Hepatocyte (in vitro differentiated cells): ENCODE measurements at places on chromosomes 11 and 22. TPM values are rescaled to one million over a fixed set of nuclear protein-coding genes. Genes with fewer than 3 reads are reported as not detected.

DNA sequence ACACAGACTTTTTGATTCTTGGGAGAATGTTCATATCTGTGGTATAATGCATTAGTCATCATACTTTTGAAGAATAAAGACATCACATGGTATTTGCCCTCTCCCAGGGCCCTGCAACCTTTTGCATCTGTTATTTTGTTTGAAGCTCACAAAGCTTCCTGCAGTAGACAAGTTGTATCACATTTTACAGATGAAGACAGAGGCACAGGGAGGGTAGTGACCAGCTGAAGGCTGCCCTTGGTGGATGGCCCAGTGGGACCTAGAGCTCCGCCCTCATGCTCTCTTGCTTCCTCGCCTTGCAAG lies 66.4 kb downstream of the UBASH3B start:
- no peak overlapping the region for H3K27ac ChIP-seq
- no peak overlapping the region for H3K4me3 ChIP-seq
- H3K27me3 ChIP-seq = no peaks in the 10 kb centered on the region
- no peaks in the 10 kb centered on the region for H3K4me1 ChIP-seq
- DNase-seq = no peak
- H3K36me3 ChIP-seq = no peaks in the 10 kb centered on the region

SCN3B gene
- 1.6 and 1.8 TPM in 2 replicates for total RNA-seq

DNA sequence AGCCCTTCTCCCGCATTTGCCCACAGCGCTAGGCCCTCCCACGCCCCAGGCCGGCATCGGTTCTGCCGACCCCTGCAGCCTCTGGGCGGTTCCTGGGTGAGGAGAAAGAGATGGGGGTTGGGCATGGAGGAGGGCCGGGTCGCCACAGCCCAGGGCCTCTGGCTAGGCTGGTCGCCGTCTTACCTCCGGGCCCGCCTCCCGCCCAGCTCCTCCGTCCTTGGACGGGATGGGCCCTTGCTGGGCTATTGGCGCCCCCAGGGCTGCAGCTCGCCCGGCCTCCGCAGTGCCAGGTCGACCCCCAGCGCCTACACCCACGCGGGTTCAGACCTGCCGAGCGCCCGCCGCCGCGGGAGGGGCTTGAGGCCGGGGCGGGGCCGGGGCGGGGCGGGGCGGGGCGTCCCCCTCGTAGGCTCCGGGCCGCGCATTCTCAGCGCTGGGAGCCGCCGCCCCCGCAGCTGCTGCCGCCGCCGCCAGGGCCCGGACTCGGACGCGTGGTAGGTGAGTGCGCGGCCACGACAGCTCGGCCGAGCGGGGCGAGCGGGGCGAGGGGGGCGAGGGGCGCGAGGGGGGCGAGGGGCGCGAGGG lies at the start of gene CD151:
CD151 (plus strand) TSS at position 424 of the 585 bp plus-strand sequence. CDS start 3,118 bp downstream, outside the sequence.
- peak within 1 kb of the TSS; percentile 44 for H3K4me3 ChIP-seq
- H3K27me3 ChIP-seq = peaks cover 10% of the 10 kb centered on the region
- H3K36me3 ChIP-seq = no peaks in the 10 kb centered on the region
- DNase-seq = peak; percentile 89

OR4D5 gene
- total RNA-seq = 0.32 and 0.77 TPM in 2 replicates

GRCh38 chr11:120306519-120307242 lies 18.4 kb upstream of the TLCD5 start:
- no peaks in the 10 kb centered on the region for H3K27me3 ChIP-seq
- no peak overlapping the region for H3K27ac ChIP-seq
- peak; percentile 81 for DNase-seq

- no peaks in the 10 kb centered on the region for H3K4me1 ChIP-seq
- no peak for DNase-seq
- H3K27me3 ChIP-seq = no peaks in the 10 kb centered on the region
- no peak overlapping the region for H3K27ac ChIP-seq
Measured at GRCh38 chr11:108543316-108543964, 45.3 kb upstream of the POGLUT3 start.

GRCh38 chr22:23149743-23150238 lies 4.5 kb downstream of the RAB36 start:
- no peaks in the 10 kb centered on the region for H3K27me3 ChIP-seq
- peaks cover 14% of the 10 kb centered on the region for H3K4me1 ChIP-seq
- no peak overlapping the region for H3K27ac ChIP-seq
- no peak overlapping the region for H3K4me3 ChIP-seq
- no peak for DNase-seq

DNA sequence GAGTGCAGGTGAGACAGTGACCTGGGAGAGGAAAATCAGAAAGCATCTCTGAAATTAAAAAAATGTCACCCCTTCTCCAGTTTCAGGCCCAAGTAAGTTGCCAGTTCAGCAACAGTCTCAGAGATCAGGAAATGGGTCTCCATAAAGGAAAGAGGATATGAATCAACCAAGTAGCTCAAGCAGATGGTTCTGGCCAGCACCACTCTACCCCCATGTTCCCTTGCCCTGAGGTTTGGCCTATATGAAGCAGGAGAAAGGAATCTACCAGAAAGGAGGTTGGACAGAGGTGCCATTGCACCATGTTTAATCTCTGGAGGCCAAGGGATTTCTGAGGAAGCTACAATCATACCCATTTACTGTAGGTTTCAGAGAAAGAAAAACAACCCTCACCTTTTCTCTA lies 7.7 kb downstream of the FZD4 start:
- H3K27ac ChIP-seq = no peak overlapping the region
- no peaks in the 10 kb centered on the region for H3K36me3 ChIP-seq
- H3K4me3 ChIP-seq = no peak overlapping the region
- DNase-seq = no peak
- peaks cover 35% of the 10 kb centered on the region for H3K4me1 ChIP-seq

- no peaks in the 10 kb centered on the region for H3K36me3 ChIP-seq
- no peak overlapping the region for H3K4me3 ChIP-seq
- peaks cover 22% of the 10 kb centered on the region for H3K4me1 ChIP-seq
- no peak overlapping the region for H3K27ac ChIP-seq
Measured at GRCh38 chr22:37487571-37487970, 1.4 kb upstream of the MFNG start.

FGF4 gene
- not detected in 2 replicates for total RNA-seq

HIC2 gene
- total RNA-seq = 16.9 and 21.2 TPM in 2 replicates

GPR83 gene
- 0.08 TPM in 1 of 2 replicates, not detected in the other for total RNA-seq

DNA sequence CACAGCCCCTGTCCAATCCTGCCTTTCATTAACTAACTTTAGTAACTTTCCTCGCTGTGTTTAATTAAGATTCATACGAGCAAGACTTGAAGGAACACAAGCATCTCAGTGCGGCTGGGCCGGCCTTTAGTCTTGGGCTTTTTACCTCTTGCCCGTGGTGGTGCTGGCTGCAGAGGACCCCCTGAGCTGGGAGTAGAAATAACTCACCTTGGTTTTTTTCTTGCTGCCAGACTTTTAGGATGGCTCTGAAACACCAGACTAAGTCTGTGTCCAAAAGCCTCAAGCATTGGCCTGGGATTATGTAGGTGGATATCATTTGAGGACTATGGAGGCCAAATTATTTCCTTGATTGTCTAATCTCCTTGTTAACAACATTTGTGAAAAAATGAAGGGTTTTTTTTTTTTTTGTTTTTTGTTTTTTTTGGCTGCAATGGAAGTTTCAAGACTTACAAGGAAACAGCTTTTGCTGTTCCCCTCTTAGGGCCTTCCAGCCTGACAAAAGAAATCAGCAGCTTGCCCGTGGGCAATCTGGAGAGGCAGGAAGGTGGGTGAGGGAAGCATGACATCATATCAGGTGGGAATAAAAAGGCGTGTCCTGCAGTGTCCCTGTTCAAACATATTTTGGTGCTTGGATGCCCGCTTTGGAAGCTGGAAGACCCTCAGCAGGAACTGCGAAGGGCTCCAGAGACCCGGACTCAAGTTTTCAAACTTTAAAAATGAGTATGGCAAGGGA lies 44.0 kb downstream of the SMIM38 start:
- H3K27me3 ChIP-seq = no peaks in the 10 kb centered on the region
- no peaks in the 10 kb centered on the region for H3K36me3 ChIP-seq
- H3K4me3 ChIP-seq = no peak overlapping the region
- H3K27ac ChIP-seq = no peak overlapping the region
- peaks cover 5% of the 10 kb centered on the region for H3K4me1 ChIP-seq
- DNase-seq = no peak

DNA sequence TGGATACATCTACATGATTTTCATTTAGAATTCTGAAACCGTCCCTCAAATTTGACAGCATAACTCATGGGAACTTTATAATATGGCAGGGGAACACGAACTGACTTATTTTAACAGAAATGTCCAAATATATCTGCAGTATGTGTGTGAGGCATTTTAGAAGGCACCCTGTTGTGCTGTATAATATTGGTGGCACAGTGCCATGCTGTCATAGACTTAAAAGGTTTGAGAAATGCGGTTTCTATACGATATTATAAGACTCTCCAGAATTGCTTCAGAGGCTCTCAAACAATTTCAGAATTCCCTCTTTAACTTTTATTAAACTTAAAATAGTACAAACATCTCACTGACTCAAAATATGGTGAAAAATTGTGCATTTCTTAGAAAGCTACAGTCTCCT lies 181.6 kb downstream of the MSANTD4 start:
- no peak overlapping the region for H3K4me3 ChIP-seq
- no peaks in the 10 kb centered on the region for H3K36me3 ChIP-seq
- no peaks in the 10 kb centered on the region for H3K4me1 ChIP-seq
- DNase-seq = no peak
- H3K27me3 ChIP-seq = peaks cover 2% of the 10 kb centered on the region

GRCh38 chr22:46159777-46160176 lies 9.5 kb downstream of the PPARA start:
- H3K4me1 ChIP-seq = peaks cover 13% of the 10 kb centered on the region
- DNase-seq = no peak
- H3K4me3 ChIP-seq = no peak overlapping the region
- no peaks in the 10 kb centered on the region for H3K36me3 ChIP-seq
- H3K27ac ChIP-seq = no peak overlapping the region

- peaks cover 6% of the 10 kb centered on the region for H3K4me1 ChIP-seq
- H3K27me3 ChIP-seq = no peaks in the 10 kb centered on the region
- no peak overlapping the region for H3K4me3 ChIP-seq
- no peaks in the 10 kb centered on the region for H3K36me3 ChIP-seq
- no peak overlapping the region for H3K27ac ChIP-seq
Measured at GRCh38 chr22:31210556-31211421, 1.3 kb upstream of the LIMK2 start.

GRCh38 chr11:70788248-70789022 lies 390.1 kb downstream of the CTTN start:
- H3K27ac ChIP-seq = no peak overlapping the region
- H3K27me3 ChIP-seq = no peaks in the 10 kb centered on the region
- H3K4me1 ChIP-seq = no peaks in the 10 kb centered on the region
- H3K4me3 ChIP-seq = no peak overlapping the region
- no peak for DNase-seq
- H3K36me3 ChIP-seq = no peaks in the 10 kb centered on the region

DNA sequence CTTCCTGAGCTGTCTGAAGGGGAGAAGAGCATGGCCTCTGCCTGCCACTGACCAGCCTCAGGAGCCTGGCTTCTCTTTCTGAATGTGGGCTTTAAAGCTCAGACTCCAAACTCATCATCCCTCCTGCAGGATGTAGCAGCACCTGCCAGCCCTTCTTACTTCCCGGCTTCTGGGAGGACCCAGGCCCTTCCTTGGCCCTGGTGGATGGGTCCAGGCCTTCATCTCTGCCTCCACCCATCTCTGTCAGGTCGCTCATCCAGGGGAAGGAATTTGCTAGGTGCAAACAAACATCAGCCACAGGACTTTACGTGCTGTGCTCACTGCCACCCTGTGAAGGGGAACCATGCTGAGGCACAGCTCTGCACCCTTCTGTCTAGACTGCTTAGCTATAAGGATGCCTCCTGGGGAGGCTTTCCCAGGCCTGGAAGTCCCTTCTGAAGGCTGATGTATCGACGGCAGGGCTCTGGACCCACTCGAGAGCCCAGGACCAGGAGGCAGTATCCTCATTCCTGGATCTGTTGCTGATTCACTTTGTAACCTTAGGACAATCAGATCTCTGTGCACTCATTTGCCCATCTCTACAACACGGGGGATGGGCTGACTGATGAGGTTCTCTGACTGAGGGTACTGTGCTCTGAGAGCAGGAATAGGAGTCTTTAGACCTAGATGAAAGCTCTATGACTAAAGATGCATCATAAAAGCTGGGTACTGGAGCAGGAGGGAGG lies 30.9 kb downstream of the USP35 start:
- H3K4me1 ChIP-seq = no peaks in the 10 kb centered on the region
- no peaks in the 10 kb centered on the region for H3K36me3 ChIP-seq
- H3K27ac ChIP-seq = no peak overlapping the region
- no peak overlapping the region for H3K4me3 ChIP-seq
- no peaks in the 10 kb centered on the region for H3K27me3 ChIP-seq

SLC22A8 gene
- not detected in 2 replicates for total RNA-seq

GRCh38 chr11:128701086-128701485 lies 7.2 kb downstream of the FLI1 start:
- DNase-seq = no peak
- H3K27ac ChIP-seq = no peak overlapping the region
- H3K36me3 ChIP-seq = no peaks in the 10 kb centered on the region
- H3K4me3 ChIP-seq = no peak overlapping the region
- H3K4me1 ChIP-seq = no peaks in the 10 kb centered on the region

DNA sequence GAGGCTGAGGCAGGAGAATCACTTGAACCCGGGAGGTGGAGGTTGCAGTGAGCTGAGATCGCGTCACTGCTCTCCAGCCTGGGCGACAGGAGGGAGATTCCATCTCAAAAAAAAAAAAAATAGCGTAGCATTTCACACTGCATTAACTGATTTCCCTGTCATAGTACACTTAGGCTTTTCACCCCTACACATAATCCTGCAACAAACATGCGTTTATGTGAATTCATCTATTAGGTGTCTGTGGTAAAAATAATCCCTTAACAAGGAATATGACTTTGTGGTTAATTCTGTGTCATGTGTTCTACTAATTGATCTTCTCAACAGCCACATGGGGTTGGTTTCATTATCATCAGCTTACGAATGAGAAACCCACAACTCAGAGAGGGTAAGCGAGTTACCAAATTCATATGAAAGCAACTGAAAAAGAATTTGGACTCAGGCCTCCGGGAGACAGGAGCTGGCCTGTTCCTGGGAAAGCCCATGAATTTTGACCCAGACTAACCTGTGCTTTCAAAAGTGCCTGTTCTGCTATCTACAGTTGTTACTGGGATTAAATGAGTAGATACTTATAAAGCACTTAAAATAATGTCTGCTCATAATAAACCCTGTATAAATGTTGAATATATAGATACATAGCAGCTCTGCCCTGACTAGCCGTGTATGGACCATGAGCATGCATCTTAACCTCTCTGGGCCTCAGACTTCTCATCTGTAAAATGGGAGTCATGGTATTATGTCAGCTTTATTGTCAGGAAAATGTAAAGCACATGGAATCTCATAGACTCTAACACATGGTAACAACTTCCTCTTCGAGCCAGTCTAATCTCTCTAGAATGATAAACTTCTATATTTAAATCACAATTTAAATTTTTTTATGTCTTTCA lies 36.6 kb downstream of the KCNJ1 start:
- H3K27me3 ChIP-seq = no peaks in the 10 kb centered on the region
- DNase-seq = no peak
- no peak overlapping the region for H3K4me3 ChIP-seq
- H3K27ac ChIP-seq = no peak overlapping the region
